ENCODE measurements at places on chromosomes 5 and 9.

DNA sequence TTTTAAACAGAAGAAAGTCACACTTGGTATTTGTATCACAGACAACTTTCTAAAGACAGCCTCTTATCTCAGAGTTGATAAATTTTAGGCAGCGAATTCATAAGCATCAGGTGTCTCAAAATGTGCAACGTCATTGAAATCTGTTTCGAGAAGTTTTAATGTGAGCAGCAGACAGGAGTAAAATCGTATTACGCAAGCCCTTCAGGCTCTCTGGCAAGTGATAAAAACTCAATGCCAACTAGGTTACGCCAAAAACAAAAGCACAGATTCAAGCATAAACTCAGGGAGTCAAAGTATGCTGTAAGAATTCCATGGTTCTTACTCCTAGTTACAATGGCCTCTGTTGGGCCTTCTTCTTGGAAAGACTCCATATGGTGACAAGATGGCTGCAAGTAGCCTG, 244.7 kb downstream of the SEMA5A start:
- no peaks in the 10 kb centered on the region for H3K4me1 ChIP-seq
- no peak overlapping the region for H3K27ac ChIP-seq
- no peak for DNase-seq
- no peaks in the 10 kb centered on the region for H3K36me3 ChIP-seq
- H3K27me3 ChIP-seq, result no peaks in the 10 kb centered on the region

DNA sequence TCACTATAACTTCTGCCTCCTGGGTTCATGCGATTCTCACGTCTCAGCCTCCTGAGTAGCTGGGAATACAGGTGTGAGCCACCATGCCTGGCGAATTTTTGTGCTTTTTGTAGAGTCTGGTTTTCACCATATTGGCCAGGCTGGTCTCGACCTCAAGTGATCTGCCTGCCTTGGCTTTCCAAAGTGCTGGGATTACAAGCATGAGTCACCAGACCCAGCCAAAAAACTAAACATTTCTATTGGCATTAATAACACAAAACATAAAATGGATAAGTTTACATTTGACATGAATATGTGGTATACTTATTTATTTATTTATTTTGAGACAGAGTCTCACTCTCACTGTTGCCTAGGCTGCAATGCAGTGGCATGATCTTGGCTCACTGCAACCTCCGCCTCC, 13.6 kb upstream of the REEP5 start:
- no peaks in the 10 kb centered on the region for H3K36me3 ChIP-seq
- no peaks in the 10 kb centered on the region for H3K27me3 ChIP-seq
- no peak for DNase-seq

DNA sequence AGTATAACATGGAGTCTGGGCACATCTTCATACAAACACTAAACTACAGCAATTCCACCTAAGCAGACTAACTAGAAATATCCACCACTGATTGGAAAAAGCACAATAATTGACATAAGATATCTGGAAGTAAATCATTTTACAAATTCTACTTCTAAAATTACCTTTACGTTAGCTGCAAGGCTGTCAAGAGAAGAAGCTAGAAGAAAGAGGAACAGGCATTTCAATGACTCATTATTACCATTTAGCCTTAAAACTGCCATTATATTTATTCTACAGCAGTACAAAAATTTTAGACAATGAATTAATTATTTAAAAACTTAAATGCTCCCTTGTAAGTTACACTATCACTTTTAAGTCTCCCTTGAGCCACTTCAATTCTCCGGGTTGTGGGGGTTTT, 43.4 kb upstream of the PLPP6 start:
- no peak overlapping the region for H3K4me3 ChIP-seq
- no peaks in the 10 kb centered on the region for H3K4me1 ChIP-seq
- no peaks in the 10 kb centered on the region for H3K27me3 ChIP-seq
- DNase-seq, result no peak

DNA sequence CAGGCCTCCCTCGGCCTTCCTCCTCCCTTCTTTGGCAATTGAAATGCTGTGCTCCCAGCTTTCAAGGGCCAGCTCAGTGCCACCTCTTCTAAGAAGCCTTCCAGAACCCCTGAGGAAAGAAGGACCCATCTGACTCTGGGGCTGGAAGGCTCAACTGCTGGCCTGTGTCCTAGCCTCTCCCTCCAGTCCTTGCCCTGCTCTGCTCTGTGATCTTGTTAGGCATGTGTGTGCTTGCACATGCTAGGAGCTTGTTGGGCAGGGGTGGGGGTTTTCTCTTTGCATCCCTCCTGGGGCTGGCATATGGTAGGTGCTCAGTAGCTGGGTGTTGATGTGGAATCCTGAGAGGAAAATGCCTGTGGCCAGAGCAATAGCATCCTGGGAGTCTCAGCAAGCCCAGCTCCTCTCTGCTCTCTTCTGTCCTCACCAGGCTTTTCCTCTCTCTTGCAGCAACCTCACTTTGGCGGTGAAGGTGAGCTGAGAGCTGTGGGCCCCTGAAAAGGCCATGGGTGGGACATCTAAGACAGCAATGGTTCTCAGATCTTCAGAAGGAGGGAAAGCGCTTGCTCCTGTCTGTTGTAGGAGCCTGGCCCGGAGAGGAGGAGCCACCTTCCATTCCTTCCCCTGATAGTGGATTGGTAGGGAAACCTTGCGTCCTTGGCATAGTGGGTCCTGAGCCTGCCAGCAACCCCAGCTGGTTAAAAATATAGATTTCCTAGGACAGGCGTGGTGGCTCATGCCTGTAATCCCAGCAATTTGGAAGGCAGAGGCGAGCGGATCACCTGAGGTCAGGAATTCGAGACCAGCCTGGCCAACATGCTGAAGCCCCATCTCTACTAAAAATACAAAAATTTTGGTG, 9.9 kb downstream of the DOLK start:
- H3K27me3 ChIP-seq, result no peaks in the 10 kb centered on the region
- H3K4me3 ChIP-seq, result no peak overlapping the region
- no peaks in the 10 kb centered on the region for H3K36me3 ChIP-seq

DNA sequence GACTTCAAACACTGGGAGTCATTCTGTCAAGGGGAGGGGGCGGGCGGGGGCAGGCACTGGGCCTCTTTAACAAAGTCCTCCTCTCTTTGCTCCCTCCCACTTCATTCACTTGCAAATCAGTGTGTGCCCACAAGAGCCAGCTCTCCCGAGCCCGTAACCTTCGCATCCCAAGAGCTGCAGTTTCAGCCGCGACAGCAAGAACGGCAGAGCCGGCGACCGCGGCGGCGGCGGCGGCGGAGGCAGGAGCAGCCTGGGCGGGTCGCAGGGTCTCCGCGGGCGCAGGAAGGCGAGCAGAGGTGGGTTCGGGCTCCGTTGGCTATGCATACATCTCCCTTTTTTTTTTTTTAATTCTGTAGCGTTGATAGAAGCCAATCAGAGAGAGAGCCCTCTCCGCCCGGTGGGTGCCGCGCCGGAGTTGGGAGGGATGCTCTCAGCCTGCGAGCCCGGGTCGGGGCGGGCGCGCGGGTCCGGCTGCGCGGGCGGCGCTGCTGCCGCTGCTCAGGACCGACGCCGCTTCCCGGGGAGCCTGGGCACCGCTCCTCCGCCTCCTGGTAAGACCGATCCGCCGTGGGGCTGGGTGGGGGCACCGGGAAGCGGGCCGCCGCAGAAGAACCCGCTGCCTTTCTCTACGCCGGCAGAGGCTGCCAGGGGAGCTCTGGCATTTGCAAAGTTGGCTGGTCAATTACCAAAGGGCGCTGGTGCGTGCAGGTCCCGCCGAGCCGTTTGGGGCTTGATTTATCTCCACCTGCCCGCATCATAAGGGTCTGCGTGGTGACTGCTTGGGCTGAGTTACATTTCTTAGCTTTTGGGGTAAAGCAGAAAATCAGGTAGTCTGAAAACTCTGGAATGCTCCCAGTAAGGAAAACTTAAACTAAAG, at the start of gene CDH6:
CDH6 (plus strand) TSS at position 96 of the 877 bp plus-strand sequence. CDS start 73,788 bp downstream, outside the sequence.
- DNase-seq, result no peak
- H3K4me1 ChIP-seq, result no peaks in the 10 kb centered on the region
- H3K4me3 ChIP-seq, result no peak within 1 kb of the TSS
- no peak within 1 kb of the TSS for H3K27ac ChIP-seq
